Muscle of leg (tissue), 16 donors: ENCODE measurements at places on chromosomes 2 and 18. TPM values are rescaled to one million over a fixed set of nuclear protein-coding genes. Genes with fewer than 3 reads are reported as not detected.
A peak's percentile ranks its signal among the peaks of the same experiment; 100 is the strongest.

DNA sequence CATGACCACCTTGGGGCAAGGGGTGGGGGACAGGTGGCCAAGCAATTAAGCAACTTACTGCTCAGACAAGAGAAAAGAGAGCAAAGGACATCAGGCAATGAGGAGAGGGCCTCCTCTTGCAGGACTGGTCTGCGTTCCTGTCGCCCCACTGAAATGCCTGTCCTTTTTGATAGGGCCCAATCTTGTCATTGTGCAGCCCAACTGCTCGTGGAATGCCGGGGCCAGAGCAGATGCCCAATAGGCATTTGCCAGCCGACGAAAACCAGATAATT lies 104.5 kb upstream of the SH3BP4 start:
- no peaks in the 10 kb centered on the region for H3K4me1 ChIP-seq
- no peak overlapping the region for H3K4me3 ChIP-seq
- DNase-seq: no peak
- no peak overlapping the region for H3K27ac ChIP-seq

GRCh38 chr2:12152888-12153287 lies 406.5 kb downstream of the LPIN1 start:
- no peak for DNase-seq
- no peak overlapping the region for H3K27ac ChIP-seq
- H3K36me3 ChIP-seq: no peaks in the 10 kb centered on the region

DNA sequence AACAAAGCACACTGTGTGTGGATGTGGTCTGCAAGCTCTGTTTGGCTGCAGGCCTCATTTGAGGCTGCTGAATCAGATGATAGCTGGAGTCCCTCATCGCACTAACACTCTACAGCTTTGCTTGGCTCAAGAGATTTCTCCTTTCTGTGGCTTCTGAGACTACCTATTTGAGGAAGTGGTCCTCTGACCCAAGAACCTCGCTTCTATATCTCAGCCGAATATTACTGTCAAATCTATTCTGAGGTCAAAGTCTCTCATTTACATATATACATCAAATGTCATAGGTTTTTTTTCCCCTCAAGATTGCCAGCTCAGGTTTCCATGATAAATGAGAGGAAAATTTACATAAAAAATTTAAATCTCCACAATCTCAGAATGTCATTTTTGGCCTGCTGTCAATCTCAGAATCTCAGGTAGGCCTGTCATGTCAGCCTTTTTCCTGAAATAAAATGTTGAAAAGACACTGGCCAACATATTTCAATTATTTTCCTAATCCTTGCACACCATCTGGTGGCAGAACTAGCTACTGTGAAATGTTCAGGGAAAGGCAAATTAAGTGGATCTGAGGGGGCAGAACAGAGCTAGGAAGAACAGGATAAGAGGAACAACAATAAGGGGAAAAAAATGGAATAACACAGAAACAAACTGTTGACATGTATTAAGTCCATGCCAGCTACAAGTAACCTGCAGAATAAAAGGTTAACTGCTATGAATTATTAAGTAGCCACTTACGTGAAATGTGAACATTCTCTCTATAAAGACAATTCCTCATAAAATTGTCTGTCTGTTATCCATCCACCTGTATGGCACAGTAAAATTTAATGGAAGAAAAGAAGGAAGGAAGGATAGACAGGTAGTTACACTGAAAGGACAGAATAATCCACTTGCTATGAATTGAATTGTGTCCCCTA lies 39.3 kb downstream of the AP1S3 start:
- H3K4me1 ChIP-seq: no peaks in the 10 kb centered on the region
- DNase-seq: peak; percentile 65
- H3K4me3 ChIP-seq: no peak overlapping the region
- no peaks in the 10 kb centered on the region for H3K36me3 ChIP-seq
- no peak overlapping the region for H3K27ac ChIP-seq

- H3K36me3 ChIP-seq: no peaks in the 10 kb centered on the region
- no peak overlapping the region for H3K4me3 ChIP-seq
- no peak overlapping the region for H3K27ac ChIP-seq
Observed at GRCh38 chr18:35750929-35751328, 169.4 kb downstream of the GALNT1 start.

DNA sequence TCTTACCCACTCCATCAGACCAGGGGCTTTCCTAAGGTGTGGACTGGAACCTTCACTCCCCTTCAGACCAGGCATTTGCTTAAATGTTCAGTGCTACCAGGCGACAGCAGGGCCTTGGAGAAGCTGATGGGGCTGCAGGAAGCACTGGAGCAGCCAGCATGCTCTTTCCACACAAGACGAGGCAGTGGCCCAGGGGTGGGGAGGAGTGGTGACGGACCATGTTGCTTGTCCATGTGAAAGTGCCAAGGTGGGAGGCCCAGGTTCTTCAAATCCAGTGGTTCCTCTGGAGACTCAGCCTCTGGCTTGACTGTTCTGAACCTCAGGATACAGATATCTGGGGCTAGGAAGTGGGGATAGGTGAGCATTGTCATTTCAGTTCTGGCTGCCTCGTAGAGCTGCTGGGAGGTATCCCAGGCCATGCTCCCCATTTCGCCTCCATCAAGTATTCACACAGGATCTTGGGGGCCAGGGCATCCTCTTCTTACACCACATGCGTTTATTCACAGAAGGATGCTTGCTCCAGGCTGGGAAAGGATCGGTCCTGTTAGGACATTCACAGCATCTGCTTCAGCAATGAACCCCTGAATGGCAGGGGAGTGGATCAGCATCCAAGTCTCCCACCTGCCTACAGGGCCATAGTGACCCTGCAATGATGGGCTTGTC lies 62.2 kb downstream of the SFXN5 start:
- DNase-seq: no peak
- no peaks in the 10 kb centered on the region for H3K4me1 ChIP-seq
- H3K27ac ChIP-seq: no peak overlapping the region

DNA sequence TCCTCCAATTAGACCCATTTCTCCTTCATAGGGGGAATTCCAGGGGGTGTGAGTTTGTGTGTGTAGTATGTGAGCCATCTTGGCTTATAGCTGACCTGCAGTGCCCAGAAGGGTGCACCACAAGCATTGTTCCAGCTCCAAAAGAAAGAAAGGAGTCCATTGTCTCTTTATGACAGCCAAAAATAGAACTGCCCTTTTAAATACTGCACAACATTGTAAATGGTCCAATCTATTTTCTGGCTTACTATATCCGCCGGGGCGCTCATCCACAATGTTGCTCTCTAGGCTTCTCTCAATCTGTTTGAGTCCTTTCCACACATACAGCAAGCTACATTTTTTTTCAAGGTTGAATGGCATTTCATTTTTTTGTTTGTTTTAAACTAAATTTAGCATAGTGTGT lies 517.5 kb downstream of the STK39 start:
- no peak overlapping the region for H3K27ac ChIP-seq
- no peaks in the 10 kb centered on the region for H3K36me3 ChIP-seq
- no peaks in the 10 kb centered on the region for H3K27me3 ChIP-seq
- no peak for DNase-seq
- H3K4me1 ChIP-seq: no peaks in the 10 kb centered on the region

DNA sequence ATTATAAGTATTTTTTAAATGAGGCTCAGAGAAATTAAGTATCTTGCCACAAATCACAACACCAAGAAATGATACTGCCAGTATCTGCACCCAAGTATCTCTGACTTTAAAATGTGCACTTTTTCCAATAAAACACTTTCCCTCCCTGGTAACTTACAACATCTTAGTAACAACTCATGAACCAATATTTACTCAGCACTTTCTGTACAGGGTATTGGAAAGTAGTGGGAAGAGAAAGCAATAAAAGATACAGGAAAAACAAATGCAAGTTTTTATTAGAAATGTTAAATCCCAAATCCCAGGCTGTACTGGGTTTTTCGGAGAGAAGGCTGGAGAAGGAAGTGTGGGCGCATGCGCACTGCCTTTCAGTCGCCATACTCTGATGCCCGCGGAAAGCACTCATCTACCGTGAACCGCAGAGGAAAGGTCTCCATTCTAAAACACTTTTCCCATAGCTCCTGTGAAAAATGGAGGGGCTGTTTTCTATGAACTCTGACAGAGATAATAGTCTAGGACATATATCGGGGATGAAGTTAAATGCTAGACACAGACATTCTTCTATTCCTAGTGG lies 52.1 kb downstream of the L3MBTL4 start:
- no peak overlapping the region for H3K4me3 ChIP-seq
- no peaks in the 10 kb centered on the region for H3K4me1 ChIP-seq
- no peaks in the 10 kb centered on the region for H3K36me3 ChIP-seq

- no peak overlapping the region for H3K4me3 ChIP-seq
- H3K27me3 ChIP-seq: no peaks in the 10 kb centered on the region
- H3K4me1 ChIP-seq: peaks cover 7% of the 10 kb centered on the region
- peak; percentile 87 for DNase-seq
- no peaks in the 10 kb centered on the region for H3K36me3 ChIP-seq
Observed at GRCh38 chr2:97935719-97936161, 60.0 kb downstream of the TMEM131 start.

GRCh38 chr2:75560022-75560767 lies 544 bp downstream of the EVA1A start:
- H3K4me3 ChIP-seq: peak overlapping the region; percentile 74
- peak overlapping the region; percentile 85 for H3K27ac ChIP-seq
- no peaks in the 10 kb centered on the region for H3K36me3 ChIP-seq
- DNase-seq: peak; percentile 71
- H3K4me1 ChIP-seq: peaks cover 11% of the 10 kb centered on the region

- no peak overlapping the region for H3K27ac ChIP-seq
- no peaks in the 10 kb centered on the region for H3K27me3 ChIP-seq
- DNase-seq: no peak
- H3K4me3 ChIP-seq: no peak overlapping the region
Observed at GRCh38 chr2:134882773-134883172, 35.8 kb upstream of the CCNT2 start.

DNA sequence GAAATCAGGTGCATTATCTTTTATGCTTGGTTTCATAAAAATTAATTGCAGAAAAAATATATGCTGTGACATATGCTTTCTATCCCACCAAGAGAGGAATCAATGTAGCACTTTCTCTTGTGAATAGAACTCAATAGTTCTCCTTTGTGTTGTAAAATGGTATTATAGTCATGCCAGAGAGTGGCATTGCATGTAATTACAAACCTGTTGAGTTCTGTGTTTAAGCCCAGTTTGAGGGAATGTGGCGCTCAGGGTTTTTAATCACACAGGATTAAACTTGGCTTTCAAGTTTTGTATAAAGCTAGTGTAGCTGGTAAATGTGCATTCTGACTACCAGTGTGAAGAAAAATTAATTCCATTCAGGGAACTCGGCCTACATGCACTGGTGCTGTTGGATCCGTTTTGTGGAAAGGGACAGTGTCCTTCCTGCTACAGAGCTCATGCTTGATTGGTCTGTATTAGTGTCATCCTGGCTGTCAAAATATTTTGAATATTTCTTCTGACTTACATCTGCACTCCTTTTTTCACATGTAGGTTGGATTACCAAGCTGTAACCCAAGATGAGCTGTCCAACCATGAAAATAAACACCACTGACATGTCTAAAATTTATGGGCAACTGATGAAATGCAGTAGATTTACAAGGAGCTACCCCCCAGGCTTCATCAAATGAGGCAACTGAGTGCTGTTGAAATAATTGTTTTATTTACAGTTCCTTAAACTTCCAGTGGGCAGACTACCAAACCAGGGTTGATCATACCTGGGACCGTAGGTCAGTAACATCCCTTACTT lies 80.3 kb downstream of the SLC4A3 start:
- no peak overlapping the region for H3K27ac ChIP-seq
- H3K27me3 ChIP-seq: no peaks in the 10 kb centered on the region
- peaks cover 50% of the 10 kb centered on the region for H3K4me1 ChIP-seq
- H3K4me3 ChIP-seq: no peak overlapping the region

GRCh38 chr2:70412294-70413070 lies 110.6 kb upstream of the FAM136A start:
- H3K4me1 ChIP-seq: no peaks in the 10 kb centered on the region
- H3K36me3 ChIP-seq: no peaks in the 10 kb centered on the region
- H3K27ac ChIP-seq: no peak overlapping the region
- H3K27me3 ChIP-seq: peaks cover 5% of the 10 kb centered on the region
- peak; percentile 6 for DNase-seq
- no peak overlapping the region for H3K4me3 ChIP-seq

- H3K36me3 ChIP-seq: no peaks in the 10 kb centered on the region
- DNase-seq: no peak
- no peak overlapping the region for H3K4me3 ChIP-seq
Observed at GRCh38 chr2:16251511-16252225, 311.3 kb downstream of the MYCN start.

DNA sequence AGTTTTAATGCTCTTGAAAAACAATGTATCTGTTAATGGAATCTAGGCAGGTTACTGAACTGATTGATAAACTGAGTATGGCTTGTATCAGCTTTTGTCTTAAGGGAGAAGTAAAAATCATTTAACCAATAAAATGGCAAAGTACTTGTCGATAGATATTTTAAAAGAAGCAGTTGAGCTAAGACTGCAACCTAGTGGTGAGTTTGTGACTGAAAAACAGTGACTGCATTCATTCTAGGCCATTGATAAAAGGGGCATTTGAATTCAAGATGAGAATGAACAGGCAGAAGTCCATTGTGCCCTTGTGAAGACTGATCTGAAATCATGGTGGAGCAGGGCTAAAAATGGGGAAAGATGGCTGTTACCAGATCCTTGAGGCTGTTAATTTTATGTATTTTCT lies 59.4 kb upstream of the MSTN start:
- no peak for DNase-seq
- no peak overlapping the region for H3K27ac ChIP-seq
- H3K4me1 ChIP-seq: no peaks in the 10 kb centered on the region
- no peak overlapping the region for H3K4me3 ChIP-seq
- no peaks in the 10 kb centered on the region for H3K36me3 ChIP-seq
- no peaks in the 10 kb centered on the region for H3K27me3 ChIP-seq

DNA sequence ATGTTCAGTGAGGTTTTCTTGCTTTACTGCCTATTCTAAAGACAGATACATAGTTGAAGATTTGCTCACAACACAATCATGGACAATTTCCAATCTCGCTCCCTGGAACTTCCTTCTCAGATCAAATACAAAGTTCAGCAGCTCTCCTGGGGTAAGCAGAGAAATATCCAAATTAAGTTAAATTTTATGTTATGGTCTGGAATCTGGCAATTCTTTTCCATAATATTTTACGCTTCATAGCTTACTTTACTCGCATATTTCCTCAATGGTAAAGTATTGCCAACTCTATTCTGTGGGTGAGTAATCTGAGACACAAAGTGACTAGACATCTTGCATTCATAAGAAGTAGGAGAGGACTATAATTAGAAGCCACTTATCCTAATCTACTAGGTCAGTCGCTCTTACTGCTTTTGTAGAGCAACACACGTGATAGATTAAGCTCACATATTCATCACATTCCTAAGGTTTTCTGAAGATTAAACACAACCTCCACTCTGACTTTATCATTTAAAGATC lies 529.4 kb downstream of the CCDC85A start:
- no peaks in the 10 kb centered on the region for H3K27me3 ChIP-seq
- H3K36me3 ChIP-seq: no peaks in the 10 kb centered on the region
- peak; percentile 68 for DNase-seq
- no peak overlapping the region for H3K27ac ChIP-seq

The EFEMP1 gene
- 22.0 TPM for polyA plus RNA-seq

The SRSF7 gene
- polyA plus RNA-seq: 121 TPM

The ZNF512 gene
- polyA plus RNA-seq: 40.7 TPM

The SOS1 gene
- 33.8 TPM for polyA plus RNA-seq

The SP5 gene
- 1.3 TPM for polyA plus RNA-seq

The GREB1 gene
- polyA plus RNA-seq: 11.3 TPM

The REG1B gene
- polyA plus RNA-seq: not detected

The IL1F10 gene
- not detected for polyA plus RNA-seq

The AGXT gene
- polyA plus RNA-seq: not detected

The RETREG2 gene
- 46.2 TPM for polyA plus RNA-seq
